ENCODE measurements at places on chromosomes 13 and 19. TPM values are rescaled to one million over a fixed set of nuclear protein-coding genes. Genes with fewer than 3 reads are reported as not detected.
A peak's percentile ranks its signal among the peaks of the same experiment; 100 is the strongest.

LMO7 gene
- total RNA-seq = 102 TPM

SYT3 gene
- total RNA-seq = 1.5 TPM

PDCD2L gene
- 15.7 TPM for total RNA-seq

KCTD15 gene
- 42.0 TPM for total RNA-seq

TMEM38A gene
- 12.1 TPM for total RNA-seq

GRCh38 chr13:25659091-25659795 lies 287.5 kb downstream of the ATP8A2 start:
- DNase-seq = peak; percentile 33

- no peak for DNase-seq
Measured at GRCh38 chr13:51581148-51581820, 3.0 kb upstream of the WDFY2 start.

GRCh38 chr19:38664503-38665211 lies 17.2 kb downstream of the ACTN4 start:
- DNase-seq = peak; percentile 61

- no peak for DNase-seq
Measured at GRCh38 chr19:36527873-36528193, 238 bp downstream of the ZNF260 start.

GRCh38 chr13:41931337-41931736 lies 29.6 kb downstream of the VWA8 start:
- DNase-seq = no peak

DNA sequence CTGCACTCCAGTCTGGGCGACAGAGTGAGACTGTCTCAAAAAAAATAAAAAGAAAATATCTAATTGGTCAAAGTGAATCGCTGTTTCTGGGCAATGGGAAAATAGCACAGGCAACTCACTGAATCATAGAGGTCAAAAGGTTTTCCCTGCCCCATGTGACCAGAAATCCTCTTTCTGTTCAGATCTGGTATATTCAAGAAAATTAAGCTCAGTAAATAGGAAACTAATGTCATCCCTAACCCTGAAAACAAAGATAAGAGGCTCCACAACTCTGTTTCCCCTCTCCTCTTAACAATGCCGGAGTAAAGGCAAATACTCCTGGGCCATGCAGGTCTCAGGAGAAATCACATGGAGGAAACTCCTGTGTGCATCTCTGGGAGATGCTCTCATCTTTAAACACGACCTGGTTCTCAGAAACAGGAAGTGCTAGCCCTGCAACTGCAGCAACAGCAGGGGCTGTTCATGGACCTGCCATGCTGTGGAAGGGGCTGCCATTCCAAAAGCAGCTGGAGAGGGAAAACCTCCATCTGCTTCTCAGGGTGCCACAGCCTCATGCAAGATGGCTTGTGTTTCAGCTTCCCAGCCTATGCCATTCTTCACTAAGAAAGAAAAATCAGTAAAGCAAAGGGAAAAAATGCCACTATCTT lies 47.5 kb upstream of the SLC7A9 start:
- no peak for DNase-seq

DNA sequence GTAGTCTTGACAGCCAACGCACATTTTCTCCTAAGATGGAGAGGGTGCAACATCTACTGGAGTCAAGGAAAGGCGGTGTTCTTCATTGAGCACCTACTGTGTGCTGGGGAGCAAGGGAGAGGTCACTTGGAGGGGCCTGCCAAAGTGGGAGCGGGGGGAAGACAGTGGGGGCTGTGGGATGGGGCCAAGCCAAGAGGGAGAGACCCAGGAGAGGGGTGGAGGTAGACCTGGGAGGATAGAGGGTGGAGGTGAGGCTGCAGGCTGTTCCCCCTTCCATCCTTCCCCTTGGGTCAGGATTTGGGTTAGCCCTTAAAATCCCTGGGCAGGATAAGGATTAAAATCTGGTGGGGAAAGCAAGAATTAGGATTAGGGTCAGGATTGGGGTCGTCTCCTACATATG lies 1.7 kb upstream of the PLPP2 start:
- DNase-seq = no peak

DNA sequence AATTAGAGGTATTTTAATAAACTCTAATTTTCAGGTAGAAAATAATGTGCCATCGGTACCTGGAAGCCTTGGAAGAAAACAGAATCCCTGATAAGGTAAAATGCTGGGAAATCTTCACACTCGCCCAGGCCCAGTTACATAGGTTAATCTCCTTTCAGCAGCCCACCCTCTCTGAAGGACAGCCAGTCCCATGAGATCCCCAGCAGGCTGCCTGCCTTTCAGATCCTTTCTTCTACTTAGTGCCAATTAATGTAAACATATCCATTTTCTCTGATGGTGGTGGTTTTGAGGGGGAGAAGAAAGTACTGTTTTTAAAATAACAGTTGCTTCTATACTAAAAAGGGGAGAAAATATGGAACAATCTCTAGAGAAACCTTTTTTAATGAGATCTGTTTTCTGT lies 12.2 kb downstream of the SMAD9 start:
- no peak for DNase-seq

GRCh38 chr19:45591004-45591637 lies 6.5 kb upstream of the OPA3 start:
- DNase-seq = peak; percentile 47

DNA sequence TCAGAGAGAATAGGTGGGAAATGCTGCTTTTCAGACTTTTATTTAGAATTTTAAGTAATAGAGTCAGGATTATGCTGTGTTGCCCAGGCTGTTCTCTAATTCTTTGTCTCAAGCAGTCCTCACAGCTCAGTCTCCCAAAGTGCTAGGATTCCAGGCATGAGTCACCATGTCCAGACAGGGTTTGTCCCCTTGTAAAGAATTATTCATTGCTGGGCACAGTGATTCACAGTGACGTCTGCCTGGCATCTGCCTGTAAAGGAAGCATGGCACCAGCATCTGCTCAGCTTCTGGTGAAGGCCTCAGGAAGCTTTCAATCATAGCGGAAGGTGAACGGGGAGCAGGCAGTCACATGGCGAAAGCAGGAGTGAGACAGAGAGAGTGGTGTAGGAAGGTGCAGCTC lies 17.7 kb downstream of the ZNF763 start:
- no peak for DNase-seq

DNA sequence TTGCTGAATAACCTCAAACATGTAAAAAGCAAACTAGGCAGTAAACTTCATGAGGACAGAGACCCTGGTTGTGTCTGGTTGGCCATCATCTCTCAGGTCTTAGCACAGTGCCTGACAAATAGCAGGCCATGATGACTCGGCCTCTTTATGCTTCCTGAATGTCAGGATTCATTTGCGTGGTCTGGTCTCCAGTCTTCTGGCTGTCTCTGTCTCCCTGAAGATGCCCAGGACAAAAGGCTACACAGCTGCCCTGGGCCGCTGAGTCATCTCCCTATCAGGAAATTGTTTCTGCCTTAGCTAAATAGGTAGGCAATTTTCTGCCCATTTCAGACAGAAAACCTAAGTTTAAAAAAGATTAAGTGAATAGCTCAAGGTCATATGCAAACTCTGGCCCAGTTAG lies 84.1 kb upstream of the FNDC3A start:
- DNase-seq = peak; percentile 45

GRCh38 chr13:44420376-44421220 lies 47.0 kb downstream of the SERP2 start:
- DNase-seq = no peak

- peak; percentile 73 for DNase-seq
Measured at GRCh38 chr13:36432106-36432544, at the start of gene CCNA1. Gene CCNA1 (plus strand): TSS chr13:36432495. CDS start chr13:36433057, 562 bp downstream.

Data from SJCRH30 (cell line).